ENCODE measurements at places on chromosomes 2 and 18. TPM values are rescaled to one million over a fixed set of nuclear protein-coding genes. Genes with fewer than 3 reads are reported as not detected.

TLX2 gene
- 0.54 TPM for total RNA-seq

MC4R gene
- not detected for total RNA-seq

DNA sequence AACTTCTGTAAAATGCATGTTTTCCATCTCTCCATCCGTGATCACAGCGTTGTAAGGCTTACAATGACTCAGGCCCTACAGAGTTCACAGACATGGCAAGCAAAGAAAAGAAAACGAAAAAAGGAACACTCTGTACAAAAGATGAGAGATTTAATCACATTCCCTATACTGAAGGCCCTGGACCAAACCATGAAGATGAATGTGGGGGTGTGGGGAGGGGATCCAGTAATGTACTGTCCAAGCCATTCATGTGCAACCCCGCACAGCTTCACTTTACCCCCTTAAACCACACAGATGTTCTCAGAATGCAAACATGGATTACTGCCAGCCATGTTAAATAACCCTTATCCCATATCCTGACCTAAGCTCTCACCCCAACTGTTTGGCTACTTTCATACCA is 391.1 kb downstream of the NCKAP5 start:
- no peaks in the 10 kb centered on the region for H3K27me3 ChIP-seq
- H3K27ac ChIP-seq: no peak overlapping the region
- no peaks in the 10 kb centered on the region for H3K36me3 ChIP-seq
- no peak overlapping the region for H3K4me3 ChIP-seq
- no peak for DNase-seq
- no peaks in the 10 kb centered on the region for H3K4me1 ChIP-seq

DNA sequence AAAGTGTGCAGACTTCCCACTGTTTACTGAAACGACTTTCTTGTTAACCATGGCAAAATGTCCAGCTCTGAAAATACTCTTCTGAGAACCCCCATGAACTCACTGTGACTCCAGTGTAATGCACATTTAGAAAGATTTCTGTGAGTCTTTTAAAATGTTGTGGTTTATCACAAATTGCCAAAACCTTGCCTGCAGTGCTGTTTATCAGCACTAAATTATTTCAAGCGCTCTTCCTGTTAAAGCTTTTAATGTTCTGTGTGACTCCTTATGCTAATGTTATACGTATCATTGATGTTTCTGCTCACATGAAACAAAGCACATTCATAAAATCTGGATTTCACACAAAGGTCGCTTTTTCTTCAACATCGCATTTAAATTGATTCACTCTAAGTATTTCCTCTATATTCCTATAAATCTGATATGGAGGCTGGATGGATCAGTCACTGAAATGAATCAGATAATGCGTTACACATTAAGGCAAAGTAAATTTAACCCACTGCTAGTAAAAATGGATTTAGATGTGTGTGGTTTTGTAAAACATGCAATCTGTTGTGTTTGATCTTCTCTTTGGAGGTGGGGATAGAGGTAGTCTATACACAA is 521.2 kb downstream of the NYAP2 start:
- no peaks in the 10 kb centered on the region for H3K27me3 ChIP-seq
- DNase-seq: no peak
- no peak overlapping the region for H3K27ac ChIP-seq
- H3K4me1 ChIP-seq: no peaks in the 10 kb centered on the region
- no peak overlapping the region for H3K4me3 ChIP-seq

- H3K27me3 ChIP-seq: peaks cover 61% of the 10 kb centered on the region
- peak; percentile 56 for DNase-seq
- H3K36me3 ChIP-seq: no peaks in the 10 kb centered on the region
- peaks cover 16% of the 10 kb centered on the region for H3K4me1 ChIP-seq
- H3K27ac ChIP-seq: no peak overlapping the region
Observed at GRCh38 chr18:32469691-32470459, 807 bp downstream of the GAREM1 start.

DNA sequence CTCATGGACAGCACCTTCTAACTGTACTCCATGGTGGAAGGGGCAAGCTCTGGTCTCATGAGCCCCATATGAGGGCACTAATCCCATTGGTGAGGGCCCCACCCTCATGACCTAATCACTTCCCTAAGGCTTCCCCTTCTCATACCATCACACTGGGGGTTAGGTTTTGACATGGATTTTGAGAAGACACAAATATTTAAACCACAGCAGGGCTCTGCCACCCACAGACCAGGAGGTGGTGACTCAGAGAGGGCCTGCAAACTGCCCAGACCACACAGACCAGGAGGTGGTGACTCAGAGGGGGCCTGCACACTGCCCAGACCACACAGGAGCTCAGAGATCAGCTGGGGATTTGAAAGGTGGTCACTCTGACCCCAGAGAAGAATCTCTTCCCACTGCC is 222.0 kb downstream of the KLHL29 start:
- H3K27me3 ChIP-seq: peaks cover 2% of the 10 kb centered on the region
- DNase-seq: no peak
- H3K27ac ChIP-seq: no peak overlapping the region
- no peaks in the 10 kb centered on the region for H3K36me3 ChIP-seq

GRCh38 chr2:20677301-20678085 is 10.5 kb downstream of the GDF7 start:
- H3K4me3 ChIP-seq: no peak overlapping the region
- peaks cover 3% of the 10 kb centered on the region for H3K4me1 ChIP-seq
- peaks cover 6% of the 10 kb centered on the region for H3K27me3 ChIP-seq

- no peak for DNase-seq
- H3K4me3 ChIP-seq: no peak overlapping the region
- no peaks in the 10 kb centered on the region for H3K27me3 ChIP-seq
- no peaks in the 10 kb centered on the region for H3K36me3 ChIP-seq
Observed at GRCh38 chr2:217797165-217797564, 205.6 kb downstream of the TNS1 start.

POU3F3 gene
- not detected for total RNA-seq

SERPINB13 gene
- total RNA-seq: not detected

HSPE1 gene
- total RNA-seq: 409 TPM

- no peak overlapping the region for H3K27ac ChIP-seq
- no peak overlapping the region for H3K4me3 ChIP-seq
- H3K36me3 ChIP-seq: no peaks in the 10 kb centered on the region
- no peak for DNase-seq
- no peaks in the 10 kb centered on the region for H3K4me1 ChIP-seq
Observed at GRCh38 chr2:188798159-188798558, 176.0 kb upstream of the COL3A1 start.

SMYD5 gene
- 62.7 TPM for total RNA-seq

DNA sequence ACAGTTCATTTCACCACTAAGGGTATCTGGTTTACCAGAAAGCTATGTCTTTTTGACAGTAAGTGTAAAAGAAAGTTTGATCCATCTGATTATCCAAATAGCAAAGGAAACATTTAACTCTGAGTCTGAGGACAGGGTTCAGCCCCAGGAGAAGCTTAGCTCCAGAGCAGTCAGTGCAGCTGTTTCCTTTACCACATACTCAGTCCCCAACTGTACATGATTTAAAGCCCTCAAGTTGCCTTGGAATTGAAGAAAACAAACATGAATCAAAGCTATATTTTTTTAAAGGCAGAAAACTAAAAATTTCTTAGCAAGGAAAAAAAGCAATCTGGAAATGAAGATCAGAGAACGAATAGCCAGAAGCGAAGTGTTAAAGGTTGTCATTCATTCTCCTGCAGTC is 746.0 kb downstream of the METTL4 start:
- no peaks in the 10 kb centered on the region for H3K27me3 ChIP-seq
- H3K4me3 ChIP-seq: no peak overlapping the region
- H3K36me3 ChIP-seq: no peaks in the 10 kb centered on the region
- DNase-seq: no peak
- no peaks in the 10 kb centered on the region for H3K4me1 ChIP-seq

DNA sequence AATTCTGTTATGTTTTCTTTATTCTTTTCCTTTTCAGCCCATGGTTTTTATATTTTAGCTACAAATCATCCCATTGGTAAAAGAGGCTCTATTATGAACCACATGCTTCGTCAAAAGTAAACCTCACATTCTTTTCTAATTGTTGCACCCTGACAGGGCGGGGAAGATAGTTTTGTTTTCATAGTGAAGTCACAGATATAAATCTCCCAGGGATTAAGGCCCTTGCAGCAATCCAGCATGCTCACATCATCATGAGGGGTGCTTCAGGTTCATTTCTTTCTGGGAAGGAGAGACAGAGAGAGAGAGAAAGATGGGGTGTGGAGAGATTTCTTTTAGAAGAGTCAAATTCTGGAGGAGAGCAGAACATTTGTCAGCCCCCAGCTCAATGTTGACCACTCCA is 124.5 kb upstream of the CDC42EP3 start:
- no peak for DNase-seq
- peaks cover 5% of the 10 kb centered on the region for H3K27me3 ChIP-seq
- H3K27ac ChIP-seq: no peak overlapping the region
- no peak overlapping the region for H3K4me3 ChIP-seq

All from activated CD4-positive, alpha-beta T cell treated with anti-CD3 and anti-CD28 coated beads, Interleukin-2, amount 10 ng/mL, durations not matched to agents 24 days and 14 days (primary cell).